D721Med (cell line): ENCODE measurements at places on chromosomes 7 and 10.
A peak's percentile ranks its signal among the peaks of the same experiment; 100 is the strongest.

DNA sequence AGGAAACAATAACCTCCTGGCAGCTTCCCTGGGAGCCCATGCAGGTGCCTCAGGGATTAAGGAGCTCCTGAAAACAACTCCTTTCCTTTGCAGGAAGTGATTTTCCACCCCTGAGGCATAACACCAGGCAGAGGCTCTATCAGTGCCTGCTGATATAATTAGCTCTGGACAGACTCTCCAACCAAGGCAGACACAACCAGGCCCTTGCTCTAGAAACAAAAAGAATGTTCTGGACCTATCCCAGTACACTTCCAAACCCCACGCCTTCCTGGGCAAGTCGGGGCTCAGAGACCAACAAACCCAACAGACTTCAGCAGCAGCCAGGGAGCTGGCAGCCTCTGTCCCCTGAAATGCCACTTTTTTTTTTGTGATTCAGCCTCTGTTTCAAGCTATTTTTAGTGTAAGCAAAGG lies 247.1 kb downstream of the KCNMA1 start:
- no peak for DNase-seq

GRCh38 chr10:18136073-18136791 lies 4.0 kb upstream of the CACNB2 start:
- no peak for DNase-seq

GRCh38 chr10:82267014-82267413 lies 392.0 kb downstream of the NRG3 start:
- no peak for DNase-seq

GRCh38 chr7:81327468-81328266 lies 408.8 kb upstream of the SEMA3C start:
- DNase-seq, result no peak

DNA sequence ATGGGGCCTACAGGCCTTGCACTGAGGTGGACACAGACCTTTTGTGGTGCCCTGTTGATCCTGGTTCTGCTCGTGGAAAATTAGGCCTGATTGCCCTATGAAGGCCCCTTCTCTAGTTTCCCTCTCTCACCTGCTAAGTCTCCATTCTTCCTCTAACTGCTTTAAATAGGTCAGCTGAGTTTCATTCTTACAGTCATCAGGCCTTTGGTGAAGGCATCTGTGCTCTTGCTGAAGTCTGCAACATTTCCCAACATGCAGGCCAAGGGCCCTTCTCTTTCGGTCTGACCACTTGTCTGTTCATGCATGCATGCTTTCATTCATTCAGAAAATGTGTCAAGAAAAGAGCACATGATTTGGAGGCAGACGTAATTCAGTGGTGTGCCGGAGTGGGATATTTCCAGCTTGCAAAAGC lies 244.0 kb downstream of the BUB3 start:
- DNase-seq, result no peak

DNA sequence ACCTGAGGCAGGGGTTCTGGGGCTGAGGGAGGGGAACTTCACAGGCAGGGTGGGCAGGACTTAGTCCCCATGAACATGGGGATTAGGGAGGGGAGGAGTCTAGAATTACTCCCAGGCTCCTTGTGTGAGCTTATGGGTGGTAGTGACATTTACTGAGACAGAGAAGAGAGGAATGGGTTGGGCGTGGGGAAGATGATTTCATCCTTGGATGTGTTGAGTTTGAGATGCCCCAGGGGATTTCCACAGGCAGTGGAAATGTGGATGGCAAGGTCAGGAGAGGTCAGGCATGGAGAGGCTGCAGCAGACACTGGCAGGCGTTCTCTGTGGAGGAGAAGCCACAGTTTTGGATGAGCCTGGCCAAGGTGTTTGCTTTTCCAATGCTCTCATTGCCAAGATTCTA lies 26.4 kb upstream of the GSDME start:
- no peak for DNase-seq

DNA sequence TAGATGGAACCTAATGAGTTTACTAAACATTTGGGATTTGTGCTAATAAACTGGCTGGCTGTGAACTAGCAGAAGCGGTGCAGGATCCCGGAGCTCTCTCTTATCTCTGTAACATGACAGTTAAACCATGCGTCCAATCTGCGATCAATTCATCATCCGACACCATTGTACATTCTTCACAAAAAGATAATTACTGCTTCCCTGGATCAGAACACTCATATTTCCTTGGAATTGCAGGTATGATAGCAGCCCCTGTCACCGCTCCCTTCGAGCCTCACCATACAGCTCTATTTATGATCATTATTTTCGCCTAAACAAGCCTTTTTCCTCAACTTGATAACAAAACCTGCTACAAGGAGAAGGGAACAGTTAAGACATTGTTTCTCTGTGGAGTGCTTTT lies 18.5 kb downstream of the EBF3 start:
- DNase-seq, result no peak

DNA sequence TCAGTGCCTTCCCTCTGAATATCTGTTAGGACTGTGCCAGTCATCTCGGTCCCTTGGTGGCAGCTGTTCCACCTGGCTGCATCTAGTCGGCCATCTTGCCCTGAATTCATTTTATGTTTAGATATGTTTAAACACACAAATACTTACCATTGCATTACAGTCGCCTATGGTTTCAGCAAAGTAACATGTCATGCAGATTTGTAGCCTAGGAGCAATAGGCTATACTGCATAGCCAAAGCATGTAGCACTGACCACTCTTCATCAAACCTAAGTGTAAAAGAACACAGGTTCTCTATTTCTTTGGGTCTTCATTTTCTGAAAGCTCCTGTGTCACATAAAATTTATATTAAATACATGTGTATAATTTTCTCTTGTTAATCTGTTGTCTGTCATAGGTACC lies 118.9 kb upstream of the THSD7A start:
- DNase-seq, result no peak

GRCh38 chr10:35394411-35394851 lies 58.1 kb downstream of the CCNY start:
- DNase-seq, result no peak

DNA sequence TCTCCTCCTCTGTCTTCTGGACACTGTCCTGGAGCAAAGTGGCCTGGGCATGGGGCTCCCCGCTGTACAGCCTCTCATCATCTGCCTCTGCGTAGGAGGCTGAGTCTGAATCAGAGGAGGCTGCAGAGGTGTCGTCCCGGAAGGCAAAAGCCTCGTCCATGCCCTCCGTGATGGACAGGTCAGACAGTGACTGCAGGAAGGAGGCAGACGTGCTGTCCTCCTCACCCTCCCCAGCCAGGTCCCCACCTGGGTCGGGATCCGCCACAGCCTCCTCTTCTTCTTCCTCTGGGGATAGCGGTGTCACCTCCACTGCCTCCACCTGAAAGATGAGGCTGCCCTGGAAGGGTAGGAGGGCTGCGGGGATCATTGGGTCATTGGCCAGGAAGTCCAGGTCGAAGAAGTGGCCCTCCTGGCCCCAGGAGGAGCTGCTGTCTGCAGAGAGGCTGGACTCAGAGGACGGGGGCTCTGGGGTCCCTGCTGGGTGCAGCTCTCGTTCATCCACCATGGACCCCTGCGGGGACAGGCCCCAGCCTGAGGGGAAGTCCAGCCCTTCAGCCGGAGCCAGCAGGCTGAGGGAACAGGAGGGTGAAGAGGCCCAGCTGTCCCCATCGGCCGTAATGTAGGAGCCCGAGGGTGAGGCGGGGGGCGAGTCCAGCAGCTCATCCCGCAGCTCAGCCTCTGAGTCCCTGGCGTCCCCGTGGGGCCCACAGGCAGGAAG lies 3.7 kb downstream of the NACAD start:
- no peak for DNase-seq

- no peak for DNase-seq
These were observed 14.1 kb downstream of the ESYT2 start for GRCh38 chr7:158815083-158815799.

GRCh38 chr7:20542594-20542993 lies 72.9 kb upstream of the ABCB5 start:
- DNase-seq, result no peak

DNA sequence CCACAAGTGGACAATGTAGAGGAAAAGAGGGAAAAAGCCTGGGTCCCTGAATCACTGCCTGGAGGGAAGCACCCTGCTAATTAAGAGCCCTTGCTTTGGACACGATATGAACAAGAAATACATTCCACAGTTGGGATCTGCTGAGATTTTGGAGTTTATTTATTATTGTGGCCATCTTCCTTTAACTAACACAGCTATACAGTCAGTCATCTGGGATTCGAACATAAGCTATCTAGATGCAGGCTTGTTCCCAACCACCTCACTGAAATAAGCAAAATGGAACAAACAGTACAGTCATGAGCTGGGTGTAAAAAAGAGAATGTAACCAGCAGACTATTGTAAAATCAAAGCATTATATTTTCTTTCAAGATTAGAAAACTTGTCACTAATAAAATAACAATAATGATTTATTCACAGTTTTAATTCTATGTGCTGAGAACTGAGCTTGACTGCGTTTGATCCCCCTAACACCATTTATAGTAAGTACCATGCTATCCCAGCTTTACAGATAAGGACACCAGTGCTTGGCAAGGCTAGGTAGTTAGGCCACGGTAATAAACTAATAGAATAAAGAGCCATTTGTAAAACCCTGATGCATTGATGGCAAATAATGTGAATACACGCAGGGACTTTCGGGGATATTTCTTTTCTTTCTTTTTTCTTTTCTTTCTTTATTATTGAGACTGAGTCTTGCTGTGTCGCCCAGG lies 223.8 kb upstream of the KLF6 start:
- no peak for DNase-seq

- DNase-seq, result peak; percentile 20
These were observed 719 bp downstream of the DPY19L1 start for GRCh38 chr7:35036361-35037171.

- DNase-seq, result no peak
These were observed 101.2 kb upstream of the WDR11 start for GRCh38 chr10:120749856-120750566.

GRCh38 chr10:47457826-47458225 lies 26.1 kb downstream of the ANXA8 start:
- no peak for DNase-seq

DNA sequence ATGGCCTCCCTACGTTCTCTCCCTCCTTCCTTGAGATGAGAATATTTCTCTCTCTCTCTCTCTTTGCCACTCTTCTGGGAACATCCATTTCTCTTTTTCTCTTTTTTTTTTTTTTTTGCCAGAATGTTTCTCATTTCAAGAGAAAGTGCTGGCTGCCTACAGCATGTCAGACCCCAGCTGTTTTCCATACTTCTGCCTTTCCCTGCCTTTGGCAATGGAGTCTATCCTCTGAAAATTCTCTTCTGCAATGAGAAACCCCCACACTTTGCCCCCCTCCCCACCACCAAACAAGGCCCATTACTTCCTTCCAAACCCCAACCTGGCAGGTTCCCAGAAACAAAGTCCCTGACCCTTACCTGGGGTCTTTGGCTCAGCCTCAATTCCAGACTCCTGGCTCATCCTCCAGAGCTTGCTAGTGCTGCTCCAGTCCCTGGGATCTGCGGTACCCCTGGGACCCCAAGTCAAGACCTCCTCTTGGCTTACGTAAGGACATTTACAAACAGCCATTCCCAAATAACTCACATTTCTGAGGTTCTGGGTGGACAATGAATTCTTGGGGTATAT lies 17.4 kb upstream of the CCL26 start:
- no peak for DNase-seq
